ENCODE measurements at places on chromosomes 6 and 20.

- no peak for DNase-seq
These were observed 9.5 kb upstream of the BTN3A3 start for GRCh38 chr6:26430787-26431186.

DNA sequence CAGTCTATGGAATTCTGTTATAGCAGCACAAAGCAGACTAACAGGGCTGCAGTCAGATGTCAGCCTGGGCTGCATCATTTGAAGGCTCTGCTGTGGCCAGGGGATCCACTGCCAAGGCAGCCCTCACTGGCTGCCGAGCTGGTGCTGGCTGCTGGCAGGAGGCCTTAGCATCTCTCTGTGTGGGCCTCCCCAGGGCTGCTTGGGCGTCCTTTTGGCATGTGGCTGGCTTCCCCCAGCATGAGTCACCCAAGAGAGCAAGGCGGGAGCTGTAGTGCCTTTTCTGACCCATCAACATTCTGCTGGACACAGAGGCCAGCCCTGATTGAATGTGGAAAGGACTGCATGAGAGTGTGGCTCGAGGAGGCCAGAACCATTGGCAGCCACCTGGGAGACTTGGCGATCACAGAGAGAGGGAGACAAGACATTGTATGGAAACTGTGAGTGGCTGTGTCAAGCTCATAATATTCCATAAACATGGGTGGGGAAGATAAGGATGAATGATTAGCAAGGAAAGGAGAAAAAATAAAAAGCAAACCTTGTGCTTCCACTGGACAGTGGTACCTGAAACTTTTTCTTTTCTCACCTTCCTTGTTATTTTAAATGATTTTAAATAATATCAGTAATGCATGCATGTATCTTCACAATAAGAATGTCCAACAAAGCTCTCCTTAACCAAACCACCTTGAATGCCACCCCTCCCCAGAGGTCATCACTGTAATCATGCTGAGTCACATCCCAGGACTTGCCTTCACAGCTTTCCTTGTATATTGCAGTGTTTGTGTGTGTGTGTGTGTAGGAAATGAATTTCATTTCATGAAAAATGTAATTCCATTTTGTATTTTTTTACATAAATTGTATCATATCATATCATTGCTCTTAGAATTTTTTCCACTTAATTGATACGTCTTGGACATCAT, 55.0 kb upstream of the VSX1 start:
- DNase-seq = no peak

- DNase-seq = no peak
These were observed 99.3 kb downstream of the UTRN start for GRCh38 chr6:144384427-144384826.

GRCh38 chr6:34491091-34491430, 25.2 kb downstream of the PACSIN1 start:
- DNase-seq = no peak

DNA sequence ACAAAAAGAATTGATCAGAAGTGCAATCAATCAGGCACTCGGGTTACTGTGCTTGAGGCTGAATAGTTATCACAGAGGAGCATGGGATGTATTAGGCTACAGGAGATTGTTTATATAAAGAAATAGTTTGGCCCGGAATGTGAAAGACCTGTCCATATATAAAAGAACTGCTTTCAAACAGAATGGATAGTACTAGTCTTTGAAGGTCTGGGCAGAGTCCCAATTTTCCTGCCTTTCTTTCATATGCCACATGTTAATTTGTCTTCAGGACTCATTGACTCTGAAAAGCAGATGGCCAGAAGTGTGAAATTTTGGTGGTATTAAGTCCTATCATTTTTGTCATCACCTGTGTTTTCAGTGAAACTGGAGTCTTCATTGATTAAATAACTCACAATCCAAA, 314.5 kb downstream of the EYA4 start:
- no peak for DNase-seq

DNA sequence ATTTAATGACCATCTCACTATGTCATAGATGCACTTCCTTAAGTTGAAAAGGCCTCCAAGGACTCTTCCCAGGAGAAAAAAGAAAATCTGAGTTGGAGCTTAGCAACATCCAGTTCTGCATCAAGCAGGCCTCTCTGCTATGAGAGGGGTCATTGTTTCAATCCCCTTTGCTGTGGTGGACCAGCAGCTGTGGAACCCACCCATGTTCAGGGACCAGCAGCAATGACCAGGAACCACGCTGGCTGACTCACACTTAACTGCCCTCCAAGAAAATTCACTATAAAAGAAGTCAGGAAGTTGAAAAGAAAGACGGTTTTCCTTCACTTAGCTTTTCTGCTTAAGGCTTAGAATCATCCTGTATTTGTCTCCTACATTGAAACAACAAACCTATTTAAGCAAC, 1062.4 kb upstream of the FLRT3 start:
- no peak for DNase-seq

DNA sequence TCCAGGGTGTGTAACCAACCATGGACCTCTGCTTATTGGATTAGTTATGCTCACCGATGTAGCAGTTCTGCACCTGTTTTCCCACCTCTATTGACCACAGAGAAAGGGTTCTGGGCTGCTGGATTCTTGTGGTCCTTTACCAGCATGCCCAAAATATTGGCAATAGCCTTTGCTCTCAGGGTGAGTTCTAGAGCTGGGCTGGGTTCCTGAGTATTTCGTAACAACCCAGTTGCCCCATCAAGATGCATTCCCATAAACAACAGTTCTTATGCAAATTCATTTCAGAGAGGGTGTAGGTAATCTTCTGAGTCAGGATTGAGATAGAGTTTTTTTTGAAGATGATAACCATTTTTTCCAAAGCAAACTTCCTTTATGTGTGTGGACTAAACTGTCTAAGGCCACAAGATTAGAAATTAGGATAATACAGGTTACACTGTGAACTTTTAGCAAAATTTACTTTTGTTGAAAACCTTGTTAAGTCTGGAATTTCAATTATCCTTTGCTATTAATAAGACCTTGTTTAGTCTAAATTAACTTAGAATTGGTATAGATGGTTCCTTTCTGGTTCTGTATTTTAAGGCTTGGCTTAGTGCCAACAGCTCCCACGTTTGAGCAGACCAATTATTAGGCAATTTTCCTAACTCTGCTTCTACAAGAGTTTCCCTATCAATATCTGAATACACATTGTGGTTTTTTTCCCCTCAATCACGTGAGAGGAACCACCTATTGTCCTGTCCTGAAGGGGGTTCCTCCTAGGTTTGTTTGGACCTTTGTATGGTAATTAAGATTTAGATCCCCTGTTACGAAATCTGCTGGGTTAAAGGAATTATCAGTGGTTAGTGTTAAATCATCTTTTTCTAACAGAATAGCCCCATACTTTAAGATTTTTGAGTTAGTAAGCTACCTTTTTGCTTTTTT, 46.1 kb downstream of the TBX18 start:
- no peak for DNase-seq

DNA sequence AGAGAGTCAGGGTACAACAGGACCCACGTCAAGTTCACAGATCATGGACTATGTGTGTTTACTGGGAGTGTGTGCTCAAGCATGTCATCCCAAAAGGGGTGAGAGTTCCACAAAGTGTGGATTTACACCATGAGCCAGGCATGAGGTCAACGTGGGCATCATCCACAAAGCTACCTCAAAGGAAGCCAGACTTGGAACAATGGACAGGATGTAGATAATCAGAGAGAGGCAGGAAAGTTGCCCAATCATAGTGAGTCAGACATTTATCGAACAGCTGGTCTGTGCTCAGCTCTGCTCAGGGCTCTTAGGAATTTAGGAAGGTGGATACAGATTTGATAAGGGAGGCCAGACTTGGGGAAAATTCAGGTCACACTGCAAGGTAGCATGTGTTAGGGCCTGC, 317.2 kb upstream of the CDYL start:
- no peak for DNase-seq

GRCh38 chr6:43673444-43674084, 14.0 kb downstream of the MRPS18A start:
- no peak for DNase-seq

- DNase-seq = no peak
These were observed at the start of gene SULF2 for GRCh38 chr20:47785311-47785853. Gene SULF2, minus strand, starts transcription at chr20:47785481. Its CDS starts 28,118 bp downstream, at chr20:47757363.

DNA sequence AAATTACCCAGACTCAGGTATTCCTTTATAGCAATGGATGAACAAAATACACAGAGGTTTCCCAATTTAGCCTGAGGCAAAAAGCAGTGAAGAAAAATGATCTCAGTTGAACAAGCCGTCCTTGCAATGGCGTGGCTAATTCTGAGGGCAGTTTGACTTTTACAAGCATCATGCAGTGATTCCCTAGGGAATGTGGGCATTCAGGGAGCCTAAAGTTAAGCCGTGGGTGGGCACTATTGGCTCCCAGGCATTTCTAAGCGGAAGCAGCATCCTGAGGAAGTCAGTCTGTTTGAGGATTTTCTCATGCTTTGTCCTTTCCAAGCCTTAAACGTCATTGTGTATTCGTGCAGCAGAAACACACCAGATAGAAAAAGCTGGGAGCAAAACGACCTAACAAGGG, 133.9 kb downstream of the MYLK4 start:
- DNase-seq = no peak

DNA sequence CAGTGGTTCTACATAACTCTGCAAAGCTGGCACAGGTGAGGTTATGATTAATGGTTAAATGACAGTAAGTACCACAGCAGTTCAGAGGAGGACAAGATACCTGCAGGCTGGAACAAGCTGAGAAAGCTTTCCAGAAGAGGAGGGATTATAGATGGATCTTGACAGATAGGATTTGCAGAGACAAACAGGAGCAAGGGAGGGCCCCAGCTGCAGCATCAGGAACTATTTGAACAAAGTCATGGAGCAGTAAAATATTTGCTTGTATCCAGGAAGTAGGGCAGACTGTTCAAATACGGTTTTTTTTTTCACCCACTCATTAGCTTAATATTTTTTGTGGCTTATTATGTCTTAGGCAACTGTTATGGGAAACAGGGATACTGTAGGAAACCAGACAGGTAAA, 144.4 kb upstream of the MAN1A1 start:
- no peak for DNase-seq

- DNase-seq = peak; percentile 58
These were observed 40.0 kb downstream of the SF3B5 start for GRCh38 chr6:144055121-144055931.

DNA sequence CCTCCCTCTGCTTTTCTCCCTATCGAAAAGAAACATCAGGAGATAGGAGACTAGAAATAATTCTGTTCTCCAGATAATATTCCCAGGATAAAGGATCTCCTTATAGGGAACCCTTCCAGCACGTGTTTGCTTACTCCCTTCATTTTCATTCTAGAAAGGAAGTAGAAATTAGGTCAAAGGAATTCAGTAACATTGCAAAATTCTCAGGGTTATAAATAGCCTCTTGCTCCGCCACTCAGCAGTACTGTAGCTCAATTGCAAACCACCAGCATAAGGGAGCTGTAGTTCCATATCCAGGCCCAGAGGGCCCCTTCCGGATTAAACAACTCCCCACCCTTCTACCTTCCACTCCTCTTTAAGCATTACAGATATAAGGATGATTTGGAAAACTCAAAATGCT, 6.2 kb downstream of the ELMO2 start:
- no peak for DNase-seq

- DNase-seq = peak; percentile 74
These were observed 1.6 kb upstream of the MDGA1 start for GRCh38 chr6:37699138-37699766.

GRCh38 chr6:157825243-157825904, 2.3 kb downstream of the SNX9 start:
- DNase-seq = no peak

DNA sequence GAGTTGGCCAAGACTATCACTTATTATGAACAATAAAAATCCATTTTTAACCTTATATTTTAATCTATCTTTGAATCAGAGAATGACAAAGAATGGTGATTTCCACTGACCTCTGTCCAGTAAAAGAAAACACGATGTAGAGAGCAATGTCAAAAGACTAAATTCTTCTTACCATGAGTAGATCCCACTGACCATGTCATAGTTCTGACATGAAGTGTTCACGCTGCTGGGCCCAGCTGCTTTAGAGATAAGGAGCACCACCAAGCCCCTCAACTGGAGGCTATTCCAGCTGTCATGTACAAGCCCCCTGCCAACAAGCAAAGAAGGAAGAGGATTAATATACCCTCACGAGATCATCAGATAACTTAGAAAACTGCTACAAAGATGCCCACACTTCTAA, 125.3 kb downstream of the PDSS2 start:
- no peak for DNase-seq

GRCh38 chr6:130973521-130974277, 89.3 kb downstream of the EPB41L2 start:
- no peak for DNase-seq

DNA sequence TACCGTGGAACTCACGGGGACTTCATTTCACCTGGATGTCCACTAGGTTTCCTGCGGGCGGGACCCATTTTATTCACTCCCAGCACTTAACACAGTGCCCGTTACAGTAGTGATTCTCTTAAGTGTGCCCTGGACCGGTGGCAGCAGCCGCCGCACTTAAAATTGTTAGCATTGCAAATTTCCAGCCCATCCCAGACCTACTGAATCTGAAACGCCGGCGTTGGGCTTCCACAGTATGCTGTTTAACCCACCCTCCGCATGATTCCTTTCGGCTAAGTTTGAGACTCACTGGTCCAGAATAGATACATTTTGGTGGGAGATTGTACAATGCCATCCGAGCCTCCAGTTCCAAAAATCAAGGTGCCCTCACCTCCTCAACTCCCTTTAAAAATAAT, 967 bp downstream of the SMPDL3A start:
- no peak for DNase-seq

Measured in T-helper 2 cell (primary cell).